Fibroblast of skin of abdomen (primary cell): ENCODE measurements at places on chromosomes 2 and 18.

DNA sequence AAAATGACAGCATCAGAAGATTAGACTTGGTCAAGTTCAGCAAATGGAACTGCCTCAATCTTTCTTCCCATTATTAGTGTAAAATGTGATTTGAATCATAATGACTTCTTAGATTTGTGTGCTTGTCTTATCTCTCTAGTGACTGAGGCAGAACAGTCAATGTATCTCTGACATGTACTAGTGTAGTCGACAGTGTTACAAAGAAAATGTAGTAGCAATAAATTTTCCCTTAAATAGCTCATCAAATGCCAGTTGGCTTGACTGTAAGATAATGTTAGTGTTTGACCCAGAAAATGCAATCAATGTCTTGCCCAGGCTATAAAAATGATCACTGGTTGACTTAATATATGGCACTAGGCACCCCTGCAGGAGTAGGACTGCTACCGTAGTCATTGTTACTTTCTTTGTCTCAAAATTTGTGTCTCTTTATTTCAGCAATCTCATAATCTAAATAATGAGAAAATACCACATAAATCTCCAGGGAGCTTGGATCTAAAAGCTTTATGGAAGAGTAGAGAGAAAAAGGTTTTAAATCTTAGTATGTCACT lies 1336.7 kb downstream of the DPP10 start:
- no peak for DNase-seq

DNA sequence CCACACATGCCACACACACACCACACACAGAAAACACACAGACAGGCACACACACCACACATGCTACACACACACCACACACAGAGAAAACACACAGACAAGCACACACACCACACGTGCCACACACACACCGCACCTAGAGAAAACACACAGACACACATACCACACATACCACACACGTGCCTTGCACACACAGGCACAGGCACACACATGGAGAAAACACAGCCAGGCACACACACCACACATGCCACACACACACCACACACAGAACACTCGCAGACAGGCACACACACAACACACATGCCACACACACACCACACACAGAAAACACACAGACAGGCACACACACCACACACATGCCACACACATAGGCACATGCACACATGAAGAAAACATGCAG lies 242.1 kb upstream of the MYT1L start:
- no peak for DNase-seq

DNA sequence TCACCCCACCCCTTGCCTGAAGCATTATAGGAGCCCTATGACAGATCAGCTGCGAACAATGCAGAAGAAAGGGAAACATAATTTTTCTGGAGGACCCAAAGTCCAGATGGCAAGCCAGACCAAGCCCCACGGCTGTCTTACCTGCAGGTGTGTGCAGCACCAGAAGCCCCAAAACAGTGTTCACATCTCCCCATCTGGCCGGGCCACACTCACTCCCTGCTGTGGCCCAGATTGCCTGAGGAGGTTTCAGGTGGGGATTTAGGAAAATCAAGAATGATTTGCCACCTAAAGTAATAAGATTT lies 11.7 kb upstream of the STK17B start:
- DNase-seq: no peak

GRCh38 chr2:54384301-54385203 lies 71.6 kb upstream of the SPTBN1 start:
- DNase-seq: no peak

GRCh38 chr18:28404694-28405093 lies 227.8 kb upstream of the CDH2 start:
- no peak for DNase-seq

GRCh38 chr18:53224128-53224778 lies 884.3 kb downstream of the DCC start:
- no peak for DNase-seq

- no peak for DNase-seq
These were observed 678 bp upstream of the VAPA start for GRCh38 chr18:9913151-9913525.

GRCh38 chr18:79634186-79634585 lies 45.4 kb upstream of the CTDP1 start:
- DNase-seq: no peak

GRCh38 chr18:9563331-9563730 lies 51.0 kb downstream of the PPP4R1 start:
- DNase-seq: no peak

DNA sequence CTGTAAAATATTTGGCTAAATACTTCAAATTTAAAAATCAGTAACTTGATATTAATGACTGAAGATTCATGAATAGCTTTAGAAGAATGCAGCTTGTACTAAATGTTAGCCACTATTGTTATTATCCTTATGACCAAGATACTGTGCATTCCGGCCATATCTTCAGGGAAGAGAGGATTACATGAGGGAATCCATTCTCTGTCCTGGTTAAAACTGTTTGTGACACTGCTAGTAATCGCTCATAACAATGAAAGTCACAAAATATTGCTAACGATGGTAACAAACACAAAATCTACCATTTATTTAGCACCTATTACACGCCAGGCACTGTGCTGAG lies 217.7 kb downstream of the PRKCE start:
- DNase-seq: peak; percentile 75

- no peak for DNase-seq
These were observed 17.7 kb downstream of the MPP4 start for GRCh38 chr2:201680743-201681142.

DNA sequence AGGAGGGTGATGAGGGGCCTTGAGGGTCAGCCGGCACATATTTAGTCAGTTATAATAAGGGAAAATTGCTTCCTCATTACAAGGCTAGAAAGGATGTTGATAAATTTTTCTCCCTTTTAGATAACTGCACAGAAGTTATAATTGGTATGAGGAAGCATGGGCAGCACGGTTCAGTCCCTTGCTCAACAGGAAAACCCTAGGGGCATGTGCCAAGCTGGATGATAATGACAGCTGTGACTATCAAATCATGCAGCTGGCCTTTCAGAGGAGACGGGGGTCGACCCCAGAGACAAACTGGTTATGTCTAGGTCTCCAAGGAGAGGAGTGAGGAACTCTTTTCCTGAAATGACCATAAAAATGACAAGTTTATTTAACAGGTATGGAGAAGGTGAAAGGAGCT lies 448.1 kb upstream of the VRK2 start:
- no peak for DNase-seq

DNA sequence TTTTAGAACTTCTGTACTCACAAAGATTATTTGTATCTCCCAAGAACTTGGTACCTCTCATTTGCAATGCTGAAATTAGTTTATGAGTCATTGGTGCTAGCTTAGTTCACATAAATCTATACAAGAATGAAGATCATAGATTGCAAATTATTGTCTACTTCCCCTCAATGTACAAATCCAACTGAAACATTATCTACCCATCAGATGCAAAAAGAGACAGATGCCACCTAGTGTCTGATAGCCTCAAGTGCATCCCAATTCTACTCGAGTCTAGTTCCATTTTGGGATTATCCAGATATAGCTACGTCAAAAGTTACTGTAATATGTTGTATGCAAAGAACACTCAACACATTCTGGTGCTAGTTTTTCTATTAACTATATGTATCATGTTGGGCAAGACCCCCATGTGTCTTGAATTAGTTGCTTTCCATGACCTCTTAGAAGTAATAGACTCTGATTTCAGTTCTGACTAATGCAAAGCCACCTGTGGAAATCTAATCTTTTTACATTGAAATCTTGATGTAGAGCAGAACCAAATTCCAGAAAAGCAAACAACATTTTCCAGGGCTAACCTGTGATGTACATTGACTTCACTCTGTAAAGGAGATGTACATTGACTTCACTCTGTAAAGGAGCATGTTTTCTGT lies 210.0 kb downstream of the RBM43 start:
- peak; percentile 59 for DNase-seq

GRCh38 chr2:109446278-109447131 lies 167.3 kb downstream of the SEPTIN10 start:
- DNase-seq: no peak

- DNase-seq: peak; percentile 74
These were observed 219.8 kb upstream of the PARD3B start for GRCh38 chr2:204325468-204325867.

GRCh38 chr2:206920310-206920709 lies 19.0 kb upstream of the CPO start:
- DNase-seq: no peak

GRCh38 chr18:43794363-43794762 lies 517.1 kb upstream of the SYT4 start:
- DNase-seq: no peak

- DNase-seq: no peak
These were observed 591.0 kb downstream of the ARHGAP15 start for GRCh38 chr2:143720095-143720664.

DNA sequence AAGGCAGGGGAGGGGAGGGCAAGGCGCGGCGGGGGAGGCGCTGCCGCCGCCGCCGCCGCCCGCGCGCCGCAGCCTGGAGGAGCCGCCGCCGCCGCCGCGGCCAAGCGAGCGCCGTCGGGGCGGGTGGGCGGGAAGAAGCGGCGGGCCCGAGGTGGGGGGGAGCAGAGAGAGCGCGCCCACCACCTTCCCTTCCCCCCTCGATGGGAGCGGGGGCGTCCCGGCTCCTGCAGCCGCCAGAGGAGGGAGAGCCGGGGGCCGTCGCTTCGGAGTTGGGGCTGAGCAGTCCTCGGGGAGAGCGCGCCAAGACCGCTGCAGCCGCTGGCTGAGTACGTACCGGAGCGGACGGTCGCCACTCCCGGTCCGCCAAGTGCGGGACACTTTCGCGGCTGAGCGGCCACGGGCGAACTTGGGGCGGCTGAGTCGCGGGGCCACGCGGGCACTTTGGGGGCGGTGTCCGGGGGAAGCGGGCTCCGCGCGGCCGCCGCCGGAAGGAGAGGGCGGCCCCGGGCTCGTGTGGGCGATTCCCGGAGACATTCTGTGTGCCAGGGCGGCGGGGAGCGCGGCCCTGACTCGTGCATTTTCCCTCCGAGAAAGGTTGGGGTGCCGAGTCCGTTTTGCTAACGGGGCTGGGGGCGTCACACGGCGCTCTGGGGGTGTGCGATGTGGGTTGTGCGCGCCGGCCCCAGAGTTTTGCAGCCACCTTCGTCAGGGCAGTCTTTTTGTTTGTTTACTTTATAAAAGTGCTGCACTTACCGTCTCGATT lies at the start of gene NAB1:
Gene NAB1, plus strand, starts transcription at position 49 of the 763 bp plus-strand sequence. CDS start 10,094 bp downstream, outside the sequence.
- DNase-seq: no peak

- no peak for DNase-seq
These were observed 751.2 kb downstream of the CNTNAP5 start for GRCh38 chr2:124776332-124776731.

- DNase-seq: no peak
These were observed 4.4 kb upstream of the RNF103 start for GRCh38 chr2:86628091-86628522.

GRCh38 chr2:236858661-236859060 lies 227.0 kb upstream of the COPS8 start:
- DNase-seq: no peak

GRCh38 chr2:36352701-36353100 lies 2.9 kb upstream of the CRIM1 start:
- peak; percentile 68 for DNase-seq

GRCh38 chr2:49950646-49951045 lies 796.3 kb upstream of the FSHR start:
- DNase-seq: no peak

DNA sequence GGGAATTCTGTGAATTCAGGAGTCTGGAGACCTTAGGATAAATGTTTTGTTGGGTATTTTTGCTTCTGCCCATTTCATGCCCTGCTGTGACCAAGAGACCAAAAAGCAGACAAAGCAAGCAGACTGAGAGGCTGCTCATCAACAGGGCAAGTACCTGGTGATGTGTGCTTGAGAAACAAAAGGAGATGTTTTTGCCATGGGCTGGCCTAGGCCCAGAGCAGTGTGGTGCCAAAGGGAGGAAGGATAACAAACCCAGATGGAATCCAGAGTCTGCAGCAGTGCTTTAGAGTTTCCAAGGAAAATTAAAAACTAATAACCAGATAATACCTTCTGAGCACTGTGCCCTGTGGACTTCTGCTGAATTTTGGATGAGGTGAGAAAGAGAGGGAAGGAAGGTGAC lies 538.4 kb downstream of the STK39 start:
- no peak for DNase-seq

DNA sequence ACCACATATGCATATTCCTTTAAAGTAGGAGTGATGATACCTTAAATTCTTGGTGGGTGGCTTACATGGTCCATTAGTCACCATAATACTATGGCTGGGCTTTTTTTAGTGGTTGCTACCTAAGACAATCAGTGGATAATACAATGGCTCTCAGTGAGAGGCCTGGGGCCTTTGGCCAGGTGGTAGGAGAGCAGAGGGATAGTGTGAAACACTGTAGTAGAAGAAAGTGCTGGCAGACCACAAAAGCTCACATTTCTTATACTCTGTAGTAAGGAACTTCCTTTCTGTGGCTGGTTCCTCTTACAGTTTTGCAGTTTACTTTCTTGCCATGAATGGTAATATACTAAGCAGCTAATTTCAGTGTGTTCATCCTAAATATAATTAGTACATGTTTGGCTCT lies 583.5 kb downstream of the XIRP2 start:
- DNase-seq: no peak

DNA sequence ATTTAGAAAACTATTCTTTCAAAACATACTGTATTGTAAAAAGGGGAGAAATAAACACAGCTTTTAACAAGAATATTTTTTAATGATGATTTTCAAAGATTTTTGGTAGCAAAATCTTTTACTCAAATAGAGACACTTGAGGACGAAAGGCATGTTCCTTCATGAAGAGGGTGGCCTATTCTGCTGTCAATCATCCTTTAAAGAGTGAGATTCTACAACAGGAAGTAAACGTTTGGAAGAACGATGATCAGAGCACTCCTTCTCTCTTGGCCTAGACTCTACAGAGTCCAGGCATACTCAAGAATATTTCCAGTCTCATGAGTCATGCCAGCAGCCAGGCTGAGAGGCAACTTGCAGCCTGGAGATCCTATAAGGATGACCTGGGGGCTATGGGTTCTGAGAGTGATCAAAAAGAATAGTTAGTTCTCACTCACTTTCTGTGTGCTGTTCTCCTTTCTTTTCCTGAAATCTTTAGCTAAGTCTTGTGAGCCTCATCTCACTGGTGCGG lies 62.4 kb upstream of the TCF4 start:
- DNase-seq: no peak

- DNase-seq: no peak
These were observed 131.4 kb upstream of the BOD1L2 start for GRCh38 chr18:57015451-57015850.

DNA sequence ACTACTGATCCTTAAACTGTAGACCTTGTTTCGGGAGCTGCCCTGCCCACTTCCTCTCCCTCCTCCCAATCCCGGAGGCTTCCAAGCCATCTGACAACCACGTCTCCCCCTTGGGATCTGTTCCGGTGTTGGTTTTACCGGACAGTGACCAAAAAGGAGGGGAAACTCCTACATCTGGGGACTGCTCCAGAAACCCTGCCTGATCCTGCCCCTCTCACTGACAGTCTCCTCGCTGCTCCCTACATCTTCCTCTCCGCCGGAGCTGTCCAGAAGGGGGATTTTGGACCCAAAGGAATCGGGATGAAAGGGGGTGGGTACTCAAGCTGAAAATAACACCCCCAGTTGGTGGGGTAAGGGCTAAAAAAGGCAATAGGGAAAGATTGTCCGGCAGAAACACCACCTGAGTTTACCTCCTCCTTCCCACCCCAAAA lies 1.5 kb downstream of the INO80D start:
- DNase-seq: peak; percentile 74
